ENCODE measurements at places on chromosomes 13 and 19.

DNA sequence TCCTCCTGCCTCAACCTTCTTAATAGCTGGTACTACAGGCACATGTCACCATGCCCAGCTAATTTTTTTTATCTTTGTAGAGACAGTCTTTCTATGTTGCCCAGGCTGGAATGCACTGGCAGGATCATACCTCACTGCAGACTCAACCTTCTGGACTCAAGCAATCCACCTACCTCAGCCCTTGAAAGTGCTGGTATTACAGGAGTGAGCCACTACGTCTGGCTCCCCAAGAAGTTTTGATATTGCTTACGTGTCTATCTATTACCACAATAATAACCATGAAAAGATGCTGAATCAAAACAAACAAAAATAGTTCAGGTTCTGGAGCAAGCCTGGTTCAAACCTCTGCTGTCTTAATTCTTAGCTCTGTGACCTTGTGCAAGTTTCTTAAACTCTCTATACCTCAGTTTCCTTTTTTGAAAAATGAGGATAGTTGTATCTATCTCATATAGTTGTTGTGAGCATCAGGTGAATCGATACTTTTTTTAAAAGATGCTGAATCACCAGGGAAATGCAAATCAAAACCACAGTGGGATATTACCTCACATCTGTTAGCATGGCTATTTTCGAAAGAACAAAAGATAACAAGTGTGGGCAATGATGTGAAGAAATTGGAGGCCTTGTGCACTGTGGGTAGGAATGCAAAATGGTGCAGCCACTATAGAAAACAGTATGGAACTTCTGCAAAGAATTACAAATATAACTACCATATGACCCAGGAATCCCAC is 19.0 kb upstream of the LEUTX start:
- ATAC-seq = no peak

GRCh38 chr13:38325426-38325825 is 24.2 kb upstream of the UFM1 start:
- ATAC-seq = no peak

DNA sequence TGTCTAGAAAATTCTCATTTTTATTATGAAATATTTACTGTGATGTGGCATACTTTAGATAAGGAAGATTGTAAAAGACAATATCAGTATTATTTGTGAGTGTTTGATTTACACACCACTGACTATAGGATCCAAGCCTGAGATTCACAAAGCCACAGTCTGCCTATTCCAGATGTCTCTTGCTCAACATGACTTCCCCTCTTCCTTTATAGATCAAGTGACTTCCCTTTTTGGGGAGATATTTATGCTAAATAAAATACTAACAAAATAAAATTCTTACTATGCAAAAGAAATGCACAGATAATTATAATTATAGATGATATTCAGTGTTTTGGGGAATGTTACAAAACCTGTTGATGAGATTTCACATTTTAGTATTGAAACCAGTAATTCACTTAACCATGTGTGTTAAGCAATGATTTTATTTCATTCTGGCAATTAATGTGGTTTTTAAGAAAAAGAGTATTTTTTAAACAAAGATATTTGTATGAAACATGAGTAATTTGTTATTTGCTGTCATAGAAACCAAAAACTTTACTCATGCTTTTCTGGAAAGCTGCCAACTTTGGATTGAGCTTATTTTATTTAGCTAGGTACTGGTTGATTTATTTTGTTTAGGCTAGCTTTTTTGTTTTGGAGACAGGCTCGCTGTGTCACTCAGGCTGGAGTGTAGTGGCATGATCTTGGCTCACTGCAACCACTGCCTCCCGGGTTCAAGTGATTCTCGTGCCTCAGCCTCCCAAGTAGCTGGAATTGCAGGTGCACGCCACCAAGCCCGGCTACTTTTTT is 13.7 kb upstream of the GPR183 start:
- no peak for ATAC-seq

DNA sequence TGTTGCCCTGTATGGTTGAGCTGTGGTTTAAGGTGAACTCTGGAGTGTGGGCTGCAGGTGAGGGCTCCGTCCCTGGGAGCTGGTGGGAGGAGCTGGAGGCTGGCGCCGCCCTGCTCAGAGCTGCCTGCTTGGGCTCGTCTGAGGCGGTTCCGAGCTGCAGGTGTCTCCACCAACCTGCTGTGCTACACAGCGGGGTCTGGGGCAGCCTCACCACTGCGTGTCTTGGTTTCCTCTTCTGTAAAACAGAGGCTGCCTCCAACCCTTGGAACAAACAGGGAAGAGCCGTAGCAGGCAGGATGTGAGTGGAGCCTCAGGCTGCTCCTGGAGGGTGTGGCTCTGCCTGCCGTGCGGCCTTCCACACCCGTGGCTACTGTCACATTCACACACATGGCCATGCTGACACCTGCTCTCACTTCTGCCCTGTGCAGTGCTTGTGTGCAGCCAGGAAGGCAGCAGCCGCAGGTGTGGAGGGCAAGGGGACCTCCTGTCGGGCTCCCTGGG is 21.4 kb downstream of the NAXD start:
- ATAC-seq = no peak

DNA sequence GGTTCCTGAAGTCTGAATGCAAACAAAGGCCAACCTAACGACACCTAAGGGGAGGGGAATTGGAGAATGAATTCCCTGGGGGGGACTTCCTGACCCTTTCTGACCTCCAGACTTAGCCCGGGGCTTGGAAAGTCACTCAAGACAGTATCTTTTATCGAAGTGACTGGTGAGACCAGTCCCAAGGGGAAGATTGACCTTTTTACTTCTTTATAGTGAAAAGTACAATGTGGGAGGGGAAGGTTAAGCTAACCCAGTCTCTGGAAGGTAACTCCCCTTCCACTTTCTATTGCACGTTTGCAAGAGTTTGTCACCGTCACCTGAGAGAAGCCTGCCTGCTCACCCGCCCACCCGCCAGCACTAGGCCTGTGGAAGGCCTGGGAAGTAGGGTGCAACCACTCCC is 111.9 kb downstream of the EFNB2 start:
- peak; percentile 72 for ATAC-seq

All from stimulated activated memory B cell treated with anti-CD40 and anti-IgM and Interleukin-4, amounts not matched to agents 10 μg/mL and 1 μg/mL and 100 μg/mL, for 72 hours (primary cell).